Suppressor macrophage treated with lipopolysaccharide for 1 hour (primary cell): ENCODE measurements at places on chromosomes 2 and 18.
A peak's percentile ranks its signal among the peaks of the same experiment; 100 is the strongest.

GRCh38 chr18:6236258-6236657, 178.5 kb downstream of the L3MBTL4 start:
- peak; percentile 25 for DNase-seq

- no peak for DNase-seq
These were observed 51.8 kb downstream of the BIN1 start for GRCh38 chr2:127054996-127055785.

GRCh38 chr2:239467956-239468490, 67.2 kb upstream of the HDAC4 start:
- DNase-seq: no peak

GRCh38 chr2:36568516-36569246, 29.3 kb downstream of the FEZ2 start:
- DNase-seq: no peak

- DNase-seq: no peak
These were observed 12.0 kb downstream of the STK17B start for GRCh38 chr2:196159221-196159892.

- DNase-seq: no peak
These were observed 57.3 kb downstream of the TWIST2 start for GRCh38 chr2:238905224-238905623.

- DNase-seq: no peak
These were observed 6.5 kb downstream of the CRYGB start for GRCh38 chr2:208139447-208139846.
